ENCODE measurements at places on chromosomes 1 and 21. TPM values are rescaled to one million over a fixed set of nuclear protein-coding genes. Genes with fewer than 3 reads are reported as not detected.

GRCh38 chr1:77832901-77833300 lies 53.5 kb downstream of the MIGA1 start:
- no peak for DNase-seq

- no peak for DNase-seq
These were observed 6.7 kb downstream of the KCNJ15 start for GRCh38 chr21:38263493-38263892.

DNA sequence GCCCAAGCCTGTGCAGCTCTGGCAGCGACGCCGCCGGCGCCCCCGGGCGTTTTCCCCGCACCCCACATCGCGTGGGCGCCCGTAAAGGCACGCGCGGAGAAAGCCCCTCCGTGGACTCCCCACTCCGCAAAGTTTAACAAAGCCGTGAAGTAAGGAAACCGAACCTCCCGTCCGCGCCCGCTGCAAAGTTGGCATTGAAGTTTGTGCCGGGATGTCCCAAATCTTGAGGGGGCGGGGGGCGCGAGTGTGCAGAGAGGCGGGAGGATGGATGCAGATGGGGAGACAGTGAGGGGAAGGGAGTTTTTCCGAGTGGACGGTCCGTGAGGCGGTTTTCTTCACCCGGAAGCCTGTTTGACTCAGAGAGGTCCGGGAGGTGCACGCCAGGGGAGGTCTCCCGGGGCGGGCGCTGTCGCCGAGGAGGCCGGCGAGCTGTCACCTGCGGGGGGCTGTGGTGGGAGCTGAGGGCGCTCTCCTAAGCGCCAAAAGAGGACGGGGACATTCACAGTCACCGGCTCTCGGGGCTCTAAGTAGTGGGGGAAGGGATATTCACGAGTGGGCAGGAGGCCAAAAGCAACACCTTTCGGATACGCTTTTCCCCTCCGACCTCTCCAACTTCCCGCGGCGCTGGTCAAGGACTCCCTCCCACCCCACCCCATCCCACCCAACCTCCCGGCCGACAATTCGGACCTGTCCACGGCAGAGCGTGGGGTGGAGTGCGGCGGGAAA lies 1.3 kb downstream of the WLS start:
- no peak for DNase-seq

DNA sequence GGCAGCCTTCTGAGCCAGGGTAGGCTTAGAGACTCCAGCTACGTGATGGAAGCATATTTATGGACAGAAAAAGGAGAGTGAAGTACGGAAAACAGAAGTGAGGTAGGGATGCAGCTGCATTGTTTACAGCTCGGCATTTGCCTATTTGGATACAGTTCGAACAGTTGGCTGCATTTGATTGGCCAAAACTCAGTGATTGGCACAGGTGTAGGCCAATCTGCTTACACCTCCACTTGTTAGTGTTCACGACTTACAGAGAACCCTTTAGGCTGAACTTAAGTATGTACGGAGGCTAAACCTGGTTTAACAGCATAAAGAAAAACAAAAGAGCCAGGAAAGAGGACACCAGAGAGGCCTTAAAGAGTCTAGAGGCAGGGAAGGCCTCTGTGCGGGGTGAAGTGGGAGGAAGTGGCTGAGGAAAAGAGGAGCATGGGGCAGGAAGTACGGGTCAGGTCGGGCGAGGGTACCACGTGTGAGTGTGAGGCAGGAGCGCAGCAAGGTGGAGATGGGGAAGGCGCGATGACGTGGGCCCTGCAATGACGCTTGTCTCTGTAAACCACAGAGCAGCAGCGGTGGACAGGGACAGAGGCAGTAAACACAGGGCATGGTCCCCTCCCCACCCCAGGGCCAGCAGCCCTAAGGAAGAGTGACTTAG lies 32.0 kb downstream of the RSPH1 start:
- DNase-seq: no peak

RAB13 gene
- polyA plus RNA-seq: 169 TPM

MAP3K21 gene
- polyA plus RNA-seq: 31.5 TPM

- DNase-seq: peak; percentile 78
These were observed at the start of gene DISC1 for GRCh38 chr1:231626535-231626950. DISC1 (plus strand) TSS chr1:231626790; CDS start chr1:231626868, 78 bp downstream.

Data from right renal pelvis (tissue), 4 donors.